ENCODE measurements at places on chromosomes 4 and X. TPM values are rescaled to one million over a fixed set of nuclear protein-coding genes. Genes with fewer than 3 reads are reported as not detected.

GJB1 gene
- 0.21 TPM for total RNA-seq

DNA sequence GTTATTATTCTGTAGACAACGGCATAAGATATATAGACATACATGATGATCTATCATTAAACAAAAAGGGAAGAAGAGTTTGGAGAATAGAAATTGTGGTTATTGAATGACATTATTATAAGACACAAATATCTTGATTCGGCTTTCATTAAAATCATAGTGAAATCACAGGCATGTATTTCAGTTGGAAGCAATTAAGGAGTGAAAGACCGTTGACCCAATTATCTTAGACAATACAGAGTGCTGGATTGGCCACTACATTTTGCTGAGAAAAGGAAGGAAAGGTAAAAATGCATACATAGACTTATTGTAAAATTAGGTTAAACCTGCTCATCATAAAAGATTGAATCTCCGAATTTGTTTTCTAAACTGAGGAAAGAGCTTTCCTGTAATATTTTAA, 209.8 kb downstream of the KCNIP4 start:
- H3K27ac ChIP-seq, result no peak overlapping the region
- DNase-seq, result no peak
- no peaks in the 10 kb centered on the region for H3K27me3 ChIP-seq
- H3K4me1 ChIP-seq, result no peaks in the 10 kb centered on the region
- H3K4me3 ChIP-seq, result no peak overlapping the region
- H3K36me3 ChIP-seq, result no peaks in the 10 kb centered on the region

DNA sequence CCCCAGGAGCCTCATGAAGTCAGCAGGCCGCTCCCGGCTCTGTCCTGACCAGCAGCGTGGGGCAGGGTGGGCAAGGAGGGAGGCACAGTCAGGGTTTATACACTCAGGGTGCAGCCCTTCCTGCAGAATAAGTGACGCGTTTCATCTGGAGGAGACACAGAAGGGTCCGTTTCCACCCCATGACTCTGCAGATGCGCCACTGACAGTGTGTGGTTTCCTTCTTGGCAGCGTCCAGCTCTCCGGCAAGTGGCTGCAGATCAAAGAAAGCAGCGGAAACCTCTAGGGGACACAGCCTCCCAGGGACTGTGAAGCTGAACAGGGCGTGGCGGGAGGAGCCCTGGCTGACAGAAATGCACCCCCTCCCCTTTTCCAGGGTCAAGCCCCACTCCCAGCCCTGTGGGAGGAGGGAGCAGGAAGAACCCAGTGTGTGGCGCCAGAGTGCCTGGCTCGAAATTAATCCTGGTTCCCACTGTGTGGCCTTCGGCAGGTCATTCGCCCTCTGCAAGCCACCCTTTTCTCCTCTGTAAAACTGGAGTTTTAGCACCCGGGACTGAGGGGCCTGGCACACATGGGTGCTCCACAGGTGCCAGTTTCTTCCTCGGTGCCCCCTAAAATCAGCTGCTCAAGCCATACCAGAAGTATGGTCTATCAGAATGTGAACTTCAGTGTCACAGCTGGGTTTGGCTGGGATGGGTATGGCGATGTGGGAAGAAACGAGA, 17.3 kb upstream of the TBC1D14 start:
- no peaks in the 10 kb centered on the region for H3K27me3 ChIP-seq
- peaks cover 15% of the 10 kb centered on the region for H3K4me1 ChIP-seq
- DNase-seq, result no peak
- peak overlapping the region; percentile 44 for H3K27ac ChIP-seq
- H3K4me3 ChIP-seq, result peak overlapping the region; percentile 2

DCX gene
- not detected for total RNA-seq

MAP7D2 gene
- total RNA-seq, result 0.45 TPM

DNA sequence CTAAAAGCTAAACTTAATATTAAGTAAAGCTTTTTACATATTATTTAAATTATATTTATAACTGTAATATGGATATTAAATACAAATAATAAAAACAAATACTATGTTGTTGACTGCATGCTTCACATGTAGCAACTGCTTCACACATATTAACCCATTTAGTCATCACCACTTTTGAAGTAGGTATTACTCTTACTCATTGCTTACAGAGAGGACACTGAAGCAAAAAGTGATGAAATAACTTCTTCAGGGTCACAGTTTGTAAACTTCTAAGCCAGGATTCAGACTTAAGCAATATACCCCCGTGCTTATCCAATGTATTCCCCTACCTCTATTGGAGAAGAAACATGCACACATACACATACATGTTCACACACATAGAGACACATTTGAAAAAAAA, 166.6 kb downstream of the DKK2 start:
- H3K27ac ChIP-seq, result no peak overlapping the region
- H3K27me3 ChIP-seq, result no peaks in the 10 kb centered on the region
- H3K4me3 ChIP-seq, result no peak overlapping the region
- no peaks in the 10 kb centered on the region for H3K36me3 ChIP-seq
- DNase-seq, result no peak

EMCN gene
- 41.7 TPM for total RNA-seq

DNA sequence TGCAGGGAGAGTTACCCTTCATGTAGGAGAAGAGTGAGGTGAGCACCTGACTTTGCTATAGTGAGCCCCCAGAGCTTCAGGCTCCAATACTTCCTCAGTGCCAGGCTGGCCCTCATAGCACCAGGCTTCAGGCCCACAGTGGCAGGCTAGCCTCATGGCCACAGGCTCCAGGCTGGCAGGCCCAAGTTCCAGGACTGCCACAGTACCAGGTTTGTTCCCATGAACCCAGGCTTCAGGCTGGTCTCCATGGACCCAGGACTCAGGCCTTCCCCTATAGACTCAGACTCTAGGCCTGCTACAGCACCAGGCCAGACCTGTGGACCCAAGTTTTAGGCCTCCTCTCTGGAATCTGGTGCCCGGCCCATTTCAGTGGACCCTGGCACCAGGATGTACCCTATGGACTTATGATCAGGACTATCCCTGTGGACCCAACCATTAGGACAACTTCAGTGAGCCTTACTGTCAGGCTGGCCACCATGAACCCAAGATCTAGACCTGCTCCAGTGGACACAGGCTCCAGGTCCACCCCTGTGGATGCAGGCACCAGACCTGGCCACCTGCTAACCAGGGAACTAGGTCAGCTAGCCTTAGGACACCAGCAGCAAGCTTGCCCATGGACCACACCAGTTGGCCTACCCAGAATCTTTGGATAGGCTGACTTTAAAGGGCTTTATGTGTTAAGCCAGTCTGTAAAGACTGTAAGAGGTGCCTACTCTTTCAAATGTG, 658.2 kb downstream of the KLHL13 start:
- H3K4me1 ChIP-seq, result no peaks in the 10 kb centered on the region
- DNase-seq, result no peak
- H3K27me3 ChIP-seq, result no peaks in the 10 kb centered on the region

GRCh38 chr4:53545942-53546581, 45.2 kb downstream of the LNX1 start:
- no peaks in the 10 kb centered on the region for H3K4me1 ChIP-seq
- no peak overlapping the region for H3K27ac ChIP-seq
- DNase-seq, result no peak
- no peaks in the 10 kb centered on the region for H3K27me3 ChIP-seq

DNA sequence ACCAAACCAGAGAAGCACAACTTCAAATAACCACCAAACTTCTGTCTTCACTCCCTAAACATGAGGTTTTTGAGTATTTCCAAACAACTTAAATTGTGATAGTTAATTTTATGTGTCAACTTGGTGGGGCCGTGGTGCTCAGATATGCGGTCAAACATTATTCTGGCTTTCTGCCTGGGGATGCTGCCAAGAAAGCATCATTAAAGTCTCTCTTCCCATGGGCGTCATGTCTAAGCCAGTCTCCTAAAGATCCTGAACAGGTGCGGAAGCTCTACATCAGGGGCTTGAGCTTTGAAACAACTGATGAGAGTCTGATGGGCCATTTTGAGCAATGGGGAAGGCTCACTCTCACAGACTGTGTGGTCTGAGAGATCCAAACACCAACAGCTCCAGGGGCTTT, 24.1 kb upstream of the SOD3 start:
- DNase-seq, result no peak
- no peak overlapping the region for H3K27ac ChIP-seq
- no peaks in the 10 kb centered on the region for H3K27me3 ChIP-seq
- H3K36me3 ChIP-seq, result no peaks in the 10 kb centered on the region
- H3K4me3 ChIP-seq, result no peak overlapping the region

- no peaks in the 10 kb centered on the region for H3K27me3 ChIP-seq
- no peaks in the 10 kb centered on the region for H3K4me1 ChIP-seq
- DNase-seq, result no peak
- no peak overlapping the region for H3K4me3 ChIP-seq
Observed at GRCh38 chrX:54786967-54787366, 11.1 kb downstream of the ITIH6 start.

DNA sequence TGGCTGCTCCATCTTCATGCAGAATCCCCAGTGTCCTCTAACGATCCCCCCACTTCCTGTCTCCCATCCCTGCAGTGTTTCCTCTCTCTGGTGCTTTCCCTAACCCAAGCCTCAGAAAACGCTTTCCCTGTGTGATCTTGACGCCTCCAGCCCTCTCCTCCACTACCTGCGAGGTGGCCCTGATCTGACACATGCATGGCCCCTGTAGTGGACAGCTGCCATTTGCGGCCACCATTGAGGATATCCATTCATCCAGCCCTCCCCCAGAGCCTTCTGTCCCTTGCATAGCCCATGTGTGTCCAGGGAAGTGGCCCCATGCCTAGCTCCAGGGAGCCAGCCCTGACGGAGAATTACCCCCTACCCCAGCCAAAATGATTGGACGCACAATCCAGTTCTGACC, 3.1 kb downstream of the UBL4A start:
- H3K4me1 ChIP-seq, result peaks cover 37% of the 10 kb centered on the region
- H3K27ac ChIP-seq, result no peak overlapping the region
- no peak overlapping the region for H3K4me3 ChIP-seq
- H3K36me3 ChIP-seq, result peaks cover 17% of the 10 kb centered on the region
- DNase-seq, result no peak
- H3K27me3 ChIP-seq, result no peaks in the 10 kb centered on the region

- no peak overlapping the region for H3K27ac ChIP-seq
- no peaks in the 10 kb centered on the region for H3K27me3 ChIP-seq
- no peak overlapping the region for H3K4me3 ChIP-seq
- no peaks in the 10 kb centered on the region for H3K36me3 ChIP-seq
- no peaks in the 10 kb centered on the region for H3K4me1 ChIP-seq
- DNase-seq, result no peak
Observed at GRCh38 chr4:130329036-130329435, 1233.1 kb downstream of the C4orf33 start.

GRCh38 chr4:107792711-107793110, 32.0 kb upstream of the SGMS2 start:
- H3K27me3 ChIP-seq, result no peaks in the 10 kb centered on the region
- H3K4me3 ChIP-seq, result no peak overlapping the region
- DNase-seq, result no peak
- no peak overlapping the region for H3K27ac ChIP-seq
- H3K36me3 ChIP-seq, result no peaks in the 10 kb centered on the region

JAKMIP1 gene
- total RNA-seq, result 0.29 TPM

Measured in left lung (tissue), 14 donors.